Foreskin keratinocyte (primary cell): ENCODE measurements at places on chromosomes 6 and 20. TPM values are rescaled to one million over a fixed set of nuclear protein-coding genes. Genes with fewer than 3 reads are reported as not detected.

Gene SAMHD1
- total RNA-seq = 66.2 and 71.5 TPM in 2 replicates

Gene PKHD1
- total RNA-seq = not detected in 2 replicates

Gene CST4
- total RNA-seq = not detected in 2 replicates

Gene SLC32A1
- total RNA-seq = not detected in 2 replicates

Gene GUCA1A
- 0.10 TPM in 1 of 2 replicates, not detected in the other for total RNA-seq

Gene FHL5
- not detected in 2 replicates for total RNA-seq

Gene LINC00237
- not detected in 2 replicates for total RNA-seq

Gene CYP24A1
- 1.4 and 2.3 TPM in 2 replicates for total RNA-seq

Gene FAM209B
- 0.53 and 0.71 TPM in 2 replicates for total RNA-seq

Gene TUBB
- total RNA-seq = 1,201 and 1,290 TPM in 2 replicates

Gene SYNDIG1
- not detected in 2 replicates for total RNA-seq

Gene SERAC1
- total RNA-seq = 5.3 and 5.8 TPM in 2 replicates

- DNase-seq = no peak
Measured at GRCh38 chr6:52546678-52547077, 30.2 kb downstream of the TRAM2 start.

DNA sequence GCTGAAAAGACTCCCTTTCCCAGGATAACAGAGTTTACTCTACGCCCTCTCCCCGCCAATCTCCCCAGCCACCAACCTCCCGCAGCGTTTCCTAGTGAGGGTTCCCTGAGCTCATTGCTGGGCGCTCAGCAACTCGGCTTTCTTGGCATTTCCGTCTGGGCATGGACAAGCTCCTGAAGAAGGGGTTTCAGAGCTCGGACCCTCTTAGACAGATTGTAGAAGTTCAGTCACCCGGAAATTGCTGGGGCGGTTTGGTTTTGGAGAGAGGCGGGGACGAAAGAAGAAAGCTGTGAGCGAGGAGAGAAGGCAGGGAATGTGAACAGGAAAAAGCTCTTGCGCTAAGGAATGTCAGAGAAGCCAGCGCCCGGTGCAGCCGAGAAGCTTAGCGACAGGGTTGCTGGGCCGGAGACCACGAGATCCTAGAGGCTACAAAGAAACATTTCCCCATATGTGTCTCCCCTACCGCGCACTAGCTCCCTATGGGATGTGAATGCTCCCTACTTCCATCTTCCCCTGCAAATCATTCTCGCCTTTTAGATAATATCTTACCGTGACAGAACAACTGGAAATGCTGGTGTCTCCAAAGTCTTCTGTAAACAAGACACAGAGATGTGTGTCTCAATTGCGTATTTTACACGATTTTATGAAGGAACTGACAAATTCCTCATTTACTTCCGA lies 15.8 kb downstream of the POM121L2 start:
- DNase-seq = no peak

DNA sequence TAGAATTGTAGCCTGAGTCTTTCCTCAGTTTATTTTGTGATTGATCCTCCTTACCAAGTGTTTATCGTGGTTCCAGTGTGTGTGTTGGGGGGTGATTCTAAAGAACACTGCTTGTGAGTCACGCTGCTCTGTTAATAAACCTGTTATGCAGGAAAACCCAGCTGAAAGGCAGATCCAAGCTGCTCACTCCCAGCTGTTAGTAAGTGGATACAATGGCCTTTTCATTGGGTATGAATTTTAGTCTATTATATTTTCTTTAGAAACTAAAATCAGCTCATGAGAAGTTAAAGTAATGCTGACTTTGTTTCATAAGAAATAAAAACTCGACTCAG lies 12.2 kb upstream of the DSTN start:
- DNase-seq = peak; percentile 92

GRCh38 chr20:18287546-18287914 lies 797 bp upstream of the ZNF133 start:
- no peak for DNase-seq

DNA sequence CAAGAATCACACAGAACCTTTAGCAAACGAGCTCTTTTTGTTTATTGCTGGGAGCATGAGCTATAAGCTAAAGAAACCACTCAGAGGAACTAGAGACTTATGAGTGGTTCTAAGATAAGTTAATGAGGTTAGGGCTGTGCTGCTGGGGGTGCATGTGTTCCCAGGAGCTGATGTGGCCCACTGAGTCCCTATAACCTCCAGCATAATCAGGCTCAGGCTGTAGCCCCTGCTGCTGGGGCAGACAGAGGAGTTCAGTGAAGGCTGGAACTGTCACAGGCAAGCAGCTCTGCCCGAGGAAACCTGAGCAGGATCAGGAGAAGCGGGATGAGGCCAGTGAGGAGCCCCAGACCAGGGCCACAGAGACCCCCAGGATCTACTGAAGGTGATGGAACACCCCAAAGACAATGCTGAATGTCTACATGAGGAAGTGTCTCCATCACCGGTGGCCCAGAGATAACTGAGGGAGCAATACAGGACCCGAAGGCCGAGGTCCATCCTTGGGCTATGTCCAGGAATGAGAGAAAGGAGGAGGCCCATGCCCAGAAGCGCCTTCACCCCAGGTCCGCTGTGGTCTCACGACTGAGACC lies 17.3 kb downstream of the TUBB2B start:
- DNase-seq = no peak

GRCh38 chr20:63423751-63424150 lies 48.7 kb downstream of the KCNQ2 start:
- no peak for DNase-seq

DNA sequence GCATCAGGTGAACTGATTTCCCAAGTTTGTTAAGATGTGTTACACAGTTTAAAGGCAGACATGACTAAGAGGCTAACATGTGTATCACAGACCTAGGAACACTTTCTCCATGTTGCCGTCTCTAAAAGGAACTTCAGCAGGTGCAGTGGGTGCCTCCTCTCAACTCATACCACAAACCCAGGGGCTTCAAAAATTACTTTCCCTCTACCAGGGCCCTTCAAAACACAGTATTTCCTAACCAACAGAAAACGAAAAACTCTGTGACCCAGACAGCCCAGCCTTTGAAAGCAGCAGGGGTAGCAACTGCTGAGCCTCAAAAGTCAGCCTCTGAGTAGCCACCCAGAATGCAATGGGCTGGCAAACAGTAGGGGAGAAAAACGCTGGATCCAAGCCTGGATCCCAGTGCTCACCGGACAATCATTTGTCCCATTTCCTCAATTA lies 28.5 kb downstream of the B4GALT5 start:
- DNase-seq = no peak

DNA sequence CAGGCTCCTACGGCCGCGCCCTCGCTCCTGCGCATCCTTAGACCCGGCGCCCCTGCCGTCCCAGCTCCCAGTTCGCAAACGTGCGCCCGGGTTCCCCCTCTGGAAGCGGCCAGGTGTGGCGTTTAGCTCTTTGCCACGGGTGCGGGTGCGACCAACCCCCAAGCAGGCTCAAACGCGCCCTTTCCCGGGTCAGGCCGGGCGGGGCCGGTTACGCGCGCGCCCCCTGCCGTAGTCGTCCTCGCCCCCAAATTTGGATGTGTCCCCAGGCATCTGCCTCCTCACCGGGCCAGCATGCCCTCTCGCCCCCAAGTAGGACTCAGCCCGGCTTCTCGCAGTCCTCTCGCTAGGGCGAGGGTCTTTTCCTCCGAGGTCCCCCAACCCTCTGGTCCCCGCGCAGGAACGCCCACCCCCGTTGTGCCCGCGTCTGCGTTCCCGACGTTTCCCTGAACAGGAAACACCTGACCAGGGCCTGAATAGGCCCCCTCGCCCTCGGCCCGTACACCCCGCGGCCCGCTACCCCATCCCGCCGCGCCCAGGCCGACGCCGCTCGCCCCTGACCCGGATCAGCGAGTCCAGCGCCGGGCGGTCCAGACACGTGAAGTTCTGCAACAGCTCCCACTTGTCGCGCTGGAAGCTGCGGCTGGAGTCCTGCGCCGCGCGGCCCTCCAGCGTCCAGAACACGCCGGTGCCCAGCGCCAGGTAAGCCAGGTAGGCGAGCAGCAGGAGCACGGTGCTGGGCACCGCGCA lies 520 bp downstream of the KCNK17 start:
- DNase-seq = no peak

DNA sequence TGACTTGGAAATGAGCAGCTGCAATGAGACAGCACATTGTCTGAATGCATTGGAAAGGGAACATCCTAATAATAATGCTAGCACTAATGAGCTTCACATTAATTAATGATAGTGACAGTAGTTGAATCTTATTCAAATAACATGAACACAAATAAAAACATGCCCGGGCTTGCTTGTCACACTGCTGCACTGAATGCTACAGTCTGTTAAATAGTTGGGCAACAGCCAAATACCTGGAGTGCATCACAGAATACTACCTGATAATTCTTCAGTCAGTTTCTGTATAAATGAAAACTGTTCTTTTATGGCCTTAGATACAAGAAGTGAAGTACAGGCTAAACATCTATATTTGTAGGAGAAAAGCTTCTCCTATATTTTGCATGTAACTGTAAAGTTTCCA lies 458.7 kb downstream of the RNF144B start:
- peak; percentile 26 for DNase-seq

GRCh38 chr20:14707865-14708596 lies 370.6 kb upstream of the FLRT3 start:
- DNase-seq = no peak

- DNase-seq = no peak
Measured at GRCh38 chr6:18203786-18204185, 48.6 kb downstream of the KDM1B start.

DNA sequence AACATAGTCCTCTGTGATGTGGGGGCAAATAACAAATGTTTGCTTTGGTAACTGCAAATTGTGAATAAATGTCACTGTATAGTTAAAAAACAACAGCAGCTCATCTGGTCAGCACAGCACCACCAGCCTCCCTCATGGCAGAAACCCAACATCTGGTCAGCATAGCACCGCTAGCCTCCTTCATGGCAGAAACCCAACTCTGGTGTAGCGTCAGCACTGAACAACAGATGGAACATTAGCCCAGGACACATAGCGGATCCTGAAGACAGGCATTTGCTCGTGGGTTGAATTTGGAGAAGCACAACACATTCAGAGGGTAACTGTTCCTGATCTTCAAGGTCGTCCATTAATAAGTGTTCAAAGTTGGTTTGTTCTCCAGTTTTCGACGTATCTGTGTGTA lies 265.9 kb downstream of the DLL1 start:
- no peak for DNase-seq

- DNase-seq = no peak
Measured at GRCh38 chr6:21438986-21439352, 154.6 kb upstream of the SOX4 start.

- DNase-seq = peak; percentile 9
Measured at GRCh38 chr6:32252331-32253009, 28.6 kb upstream of the NOTCH4 start.

DNA sequence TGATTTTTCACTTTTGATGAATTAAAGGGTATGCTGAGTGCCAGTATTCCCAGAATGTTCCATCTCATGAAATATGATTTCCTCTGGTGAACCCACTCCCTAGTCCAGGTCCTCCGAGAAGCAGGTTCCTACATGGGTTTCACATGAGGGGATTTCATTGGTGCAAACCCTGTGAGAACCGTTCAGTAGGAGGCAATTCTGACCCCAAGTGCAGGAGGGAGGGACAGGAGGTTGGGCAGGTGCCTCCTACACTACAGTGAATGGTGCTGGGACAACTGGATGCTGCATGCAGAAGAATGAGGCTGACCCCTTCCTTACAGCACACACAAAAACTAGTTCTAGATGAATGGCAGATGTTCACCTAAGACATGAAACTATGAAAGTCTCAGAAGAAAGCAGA lies 5.1 kb upstream of the ULBP2 start:
- no peak for DNase-seq

GRCh38 chr6:73194744-73195143 lies 30.6 kb downstream of the KHDC1L start:
- no peak for DNase-seq

DNA sequence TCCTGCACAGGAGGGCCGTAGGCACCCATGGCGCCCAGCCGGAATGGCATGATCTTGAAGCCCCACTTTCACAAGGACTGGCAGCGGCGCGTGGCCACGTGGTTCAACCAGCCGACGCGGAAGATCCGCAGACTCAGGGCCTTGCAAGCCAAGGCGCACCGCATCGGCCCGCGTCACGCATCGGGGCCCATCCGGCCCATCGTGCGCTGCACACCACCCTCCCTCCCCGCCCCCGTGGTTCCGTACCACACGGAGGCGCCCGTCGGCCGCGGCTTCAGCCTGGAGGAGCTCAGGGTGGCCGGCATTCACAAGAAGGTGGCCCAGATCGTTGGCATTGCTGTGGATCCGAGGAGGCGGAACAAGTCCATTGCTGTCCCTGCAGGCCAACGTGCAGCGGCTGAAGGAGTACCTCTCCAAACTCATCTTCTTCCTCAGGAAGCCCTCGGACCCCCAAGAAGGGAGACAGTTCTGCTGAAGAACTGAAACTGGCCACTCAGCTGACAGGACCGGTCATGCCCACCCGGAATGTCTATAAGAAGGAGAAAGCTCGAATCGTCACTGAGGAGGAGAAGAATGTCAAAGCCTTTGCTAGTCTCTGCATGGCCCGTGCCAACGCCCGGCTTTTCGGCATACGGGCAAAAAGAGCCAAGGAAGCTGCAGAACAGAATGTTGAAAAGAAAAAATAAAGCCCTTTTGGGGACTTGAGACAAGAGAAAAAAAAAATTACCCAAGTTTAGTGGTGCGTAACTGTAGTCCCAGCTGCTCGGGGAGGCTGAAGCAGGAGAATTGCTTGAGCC lies 9.9 kb upstream of the NCOA5 start:
- no peak for DNase-seq

DNA sequence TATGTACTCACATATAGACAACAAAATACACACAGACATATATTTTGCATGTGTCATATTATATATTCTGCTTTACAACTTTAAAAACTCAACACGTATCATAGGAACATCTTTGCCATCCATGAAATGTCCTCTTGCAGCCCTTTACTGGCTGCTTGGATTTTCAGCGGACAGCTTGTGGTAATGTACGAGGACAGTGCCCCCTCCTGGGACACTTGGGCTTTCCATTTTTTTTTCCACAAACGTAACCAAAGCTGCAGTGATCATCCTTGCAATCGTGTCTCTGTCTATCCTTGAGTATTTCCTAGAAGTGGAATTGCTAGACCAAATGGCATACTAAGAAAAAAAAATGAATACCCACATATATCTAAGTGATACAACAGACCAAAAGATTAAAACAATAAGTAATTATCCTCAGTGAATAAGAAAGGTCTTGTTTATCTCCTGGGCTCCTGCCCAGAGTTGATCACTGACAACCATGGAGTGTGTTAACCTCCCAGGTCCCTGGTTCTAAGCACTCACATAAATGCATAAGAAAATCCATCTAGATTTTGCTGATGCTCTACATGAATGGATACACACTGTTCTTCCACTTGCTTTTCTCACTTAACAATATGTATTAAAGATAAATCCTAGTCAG lies 18.1 kb downstream of the BPI start:
- peak; percentile 34 for DNase-seq

- DNase-seq = no peak
Measured at GRCh38 chr20:25984933-25985332, 288.3 kb upstream of the ZNF337 start.

- no peak for DNase-seq
Measured at GRCh38 chr6:39822846-39823815, 31.0 kb downstream of the DAAM2 start.
